H1 (cell line): ENCODE measurements at places on chromosomes 1 and 21.

DNA sequence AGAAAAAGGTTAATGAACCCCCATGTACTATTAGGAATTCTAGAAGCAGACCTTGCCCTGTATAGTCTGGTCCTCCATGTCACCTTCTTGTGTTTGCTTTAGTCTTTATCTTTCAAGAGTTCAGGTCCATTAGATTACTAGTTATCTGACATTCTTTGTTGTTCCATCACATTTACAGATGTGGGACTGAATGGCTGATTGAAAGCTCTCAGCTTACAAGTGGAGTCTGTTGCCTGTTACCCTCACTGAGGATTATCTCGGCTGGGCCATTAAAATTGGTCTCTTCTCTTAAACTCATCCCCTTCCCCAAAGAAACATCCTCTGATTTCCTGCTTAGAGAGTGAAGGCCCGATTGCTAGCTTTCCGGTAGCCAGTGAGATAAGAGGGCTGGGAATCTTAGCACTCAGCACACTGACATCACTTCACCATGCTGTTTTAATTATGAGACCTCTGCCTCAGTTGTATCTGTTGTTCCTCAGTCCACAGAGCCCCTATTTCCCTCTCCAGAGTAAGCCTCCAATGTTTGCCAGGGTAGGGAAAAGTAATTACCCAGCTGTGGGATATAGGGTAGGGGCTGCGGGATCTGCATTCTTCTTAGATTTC is 76.8 kb downstream of the LPGAT1 start:
- DNase-seq = no peak

GRCh38 chr21:35652872-35653271 is 407.5 kb downstream of the SETD4 start:
- no peak for DNase-seq

GRCh38 chr1:229661022-229661877 is 35.2 kb downstream of the URB2 start:
- peak; percentile 65 for DNase-seq

- no peak for DNase-seq
These were observed 30.6 kb downstream of the CDK18 start for GRCh38 chr1:205535096-205535495.

GRCh38 chr1:16143566-16144324 is 12.1 kb downstream of the EPHA2 start:
- no peak for DNase-seq

DNA sequence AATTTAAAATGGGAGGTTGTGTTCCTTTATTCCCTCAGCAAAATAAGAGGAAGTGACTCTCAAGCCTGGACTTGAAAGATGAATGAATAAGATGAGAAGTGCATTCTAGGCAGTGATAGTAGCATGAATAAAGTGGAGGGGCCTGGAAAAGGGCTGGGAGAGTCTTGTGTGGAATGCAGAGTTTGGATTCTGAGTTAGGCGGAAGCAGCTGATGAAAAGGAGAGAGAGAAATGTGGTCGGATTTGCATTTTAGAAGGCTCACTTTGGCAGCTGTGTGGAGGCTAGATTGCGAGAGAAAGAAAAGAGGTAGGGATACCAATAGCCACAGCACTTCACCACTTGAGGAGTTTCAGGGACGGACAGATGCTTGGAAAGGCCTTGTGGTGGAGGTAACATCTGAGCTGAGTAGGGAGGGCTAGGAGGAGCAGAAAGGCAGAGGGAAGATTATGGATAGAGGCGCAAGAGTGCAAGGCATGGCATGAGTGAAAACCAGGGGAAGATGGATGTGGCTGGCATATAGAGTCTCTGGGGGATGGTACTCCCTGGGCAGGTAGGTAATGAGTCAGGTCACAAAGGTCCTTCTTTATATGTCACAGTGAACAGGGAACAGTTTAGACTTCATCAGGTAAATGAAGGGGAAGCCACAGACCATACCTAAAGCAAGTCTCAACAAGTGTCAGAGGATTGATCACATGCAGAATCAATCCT is 59.6 kb downstream of the ST3GAL3 start:
- no peak for DNase-seq

- DNase-seq = no peak
These were observed 52.7 kb downstream of the RAP1A start for GRCh38 chr1:111672331-111672730.

DNA sequence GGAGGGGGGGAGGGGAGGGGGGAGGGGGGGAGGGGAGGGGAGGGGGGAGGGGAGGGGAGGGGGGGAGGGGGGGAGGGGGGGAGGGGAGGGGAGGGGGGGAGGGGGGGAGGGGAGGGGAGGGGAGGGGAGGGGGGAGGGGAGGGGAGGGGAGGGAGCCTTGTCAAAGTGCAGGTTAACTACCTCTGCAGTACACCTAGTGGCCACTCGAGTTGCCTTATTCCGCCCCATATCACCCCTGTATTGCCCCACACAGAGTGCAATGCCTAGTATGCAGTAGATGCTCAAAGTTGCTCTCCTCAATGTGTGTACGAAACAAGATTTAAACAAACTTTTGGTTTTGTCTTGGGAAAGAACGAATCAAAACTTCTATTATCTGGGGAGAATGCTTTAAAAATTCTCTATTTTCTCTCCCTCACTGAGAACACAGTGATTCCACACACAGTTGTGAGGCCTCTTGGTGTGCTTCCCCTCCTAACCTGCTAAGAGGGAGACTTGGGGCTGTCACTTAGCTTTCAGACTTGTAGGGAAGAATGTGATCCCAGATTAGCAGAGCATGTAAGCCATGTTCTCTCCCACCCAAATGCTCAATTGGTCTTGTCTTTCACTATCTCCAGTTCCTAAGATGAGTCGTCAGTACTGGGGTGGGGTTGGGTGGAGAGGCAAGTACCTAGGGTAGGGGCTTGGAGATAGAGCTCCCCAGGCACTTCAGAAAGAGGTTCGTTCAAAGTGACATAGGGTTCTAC is 79.7 kb upstream of the MAP10 start:
- no peak for DNase-seq

GRCh38 chr21:34889320-34889675 is 159.8 kb downstream of the RUNX1 start:
- no peak for DNase-seq

- DNase-seq = no peak
These were observed 56.3 kb upstream of the SYT6 start for GRCh38 chr1:114209971-114210370.
